Activated T-cell treated with anti-CD3 and anti-CD28 coated beads for 24 hours (primary cell): ENCODE measurements at places on chromosomes 7 and 10.
A peak's percentile ranks its signal among the peaks of the same experiment; 100 is the strongest.

- DNase-seq, result no peak
Measured at GRCh38 chr7:107327986-107328569, 141.8 kb upstream of the GPR22 start.

DNA sequence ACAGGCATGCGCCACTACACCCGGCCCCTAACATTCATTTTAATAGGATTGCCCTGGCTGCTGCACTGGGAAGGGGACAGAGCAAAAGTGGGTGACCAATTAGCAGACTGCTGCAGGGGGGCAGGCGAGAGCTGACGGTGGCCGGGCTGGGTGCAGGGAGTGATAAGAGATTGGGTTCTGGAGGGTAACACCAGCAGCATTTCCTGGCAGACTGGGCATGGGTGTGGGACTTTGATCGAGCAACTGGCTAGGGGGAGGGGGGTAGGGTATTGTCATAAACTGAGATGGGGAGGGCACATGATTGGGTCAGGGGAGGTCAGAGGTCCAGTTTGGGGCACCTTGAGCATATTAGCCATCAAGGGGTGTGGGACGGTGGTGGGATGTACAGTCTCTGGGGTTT lies 20.2 kb upstream of the AMZ1 start:
- no peak for DNase-seq

DNA sequence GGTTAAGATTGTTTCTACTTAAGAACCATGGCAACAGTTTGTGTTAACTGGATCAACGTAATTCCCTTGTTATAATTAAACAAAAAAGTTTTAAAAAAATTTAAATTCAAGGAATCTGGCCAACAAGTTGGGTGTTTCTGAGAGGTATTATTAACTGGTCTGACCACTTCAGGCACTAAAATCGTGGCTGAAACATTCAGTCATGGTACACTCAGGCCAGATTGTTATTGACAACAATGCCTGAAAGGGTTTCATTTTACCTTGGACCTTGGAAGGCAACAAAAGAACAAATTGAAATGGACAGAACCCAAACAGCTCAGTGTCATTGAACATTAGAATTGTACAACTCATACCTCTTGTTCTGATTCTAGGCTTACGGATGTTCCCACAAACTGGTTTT lies 103.3 kb upstream of the ARMC3 start:
- no peak for DNase-seq

- no peak for DNase-seq
Measured at GRCh38 chr7:101377189-101377736, 14.6 kb downstream of the COL26A1 start.

GRCh38 chr7:13910805-13911551 lies 78.5 kb downstream of the ETV1 start:
- DNase-seq, result no peak

DNA sequence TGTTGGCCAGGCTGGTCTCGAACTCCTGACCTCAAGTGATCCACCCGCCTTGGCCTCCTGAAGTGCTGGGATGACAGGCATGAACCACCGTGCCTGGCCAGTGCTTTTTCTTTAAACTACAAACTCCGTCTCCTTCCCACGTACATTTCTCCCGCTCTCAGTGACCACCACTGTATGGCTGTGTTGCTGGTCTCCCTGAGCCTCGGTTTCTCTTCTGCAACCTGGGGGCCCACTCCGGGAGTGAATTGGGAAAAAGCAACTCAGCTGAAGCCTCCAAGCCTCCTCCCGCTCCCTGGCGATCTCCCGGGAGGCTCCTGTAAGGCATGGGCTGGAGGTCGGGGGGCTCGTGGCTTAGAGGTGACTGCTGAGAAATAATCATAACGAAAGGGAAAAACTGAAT lies 136.3 kb downstream of the ELFN1 start:
- DNase-seq, result no peak

- no peak for DNase-seq
Measured at GRCh38 chr7:152553671-152554317, 118.0 kb upstream of the KMT2C start.

- no peak for DNase-seq
Measured at GRCh38 chr10:5545778-5546710, 21.3 kb downstream of the CALML3 start.

DNA sequence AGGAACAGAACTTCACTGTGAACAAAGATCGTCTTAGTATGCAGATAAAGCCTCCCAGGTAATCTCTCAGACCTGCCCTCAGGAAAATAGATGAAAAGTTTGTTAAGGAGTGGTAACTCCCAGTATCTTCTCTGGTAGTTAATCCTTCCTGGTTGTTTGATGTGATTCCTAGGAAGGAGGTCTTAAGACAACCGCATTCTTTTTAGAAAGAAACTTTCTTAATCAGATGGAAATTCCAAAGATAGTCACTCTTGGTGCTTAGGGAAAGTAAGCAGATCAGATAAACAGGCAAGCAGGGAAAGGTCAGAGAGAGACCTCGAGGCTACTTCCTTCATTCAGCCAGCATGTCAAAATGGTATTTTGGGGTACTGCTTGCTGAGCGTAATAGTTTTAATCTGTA lies 30.5 kb upstream of the ARMC3 start:
- no peak for DNase-seq

GRCh38 chr7:131568970-131569369 lies 12.5 kb upstream of the PODXL start:
- no peak for DNase-seq

GRCh38 chr7:23093546-23093945 lies 12.0 kb upstream of the KLHL7 start:
- DNase-seq, result no peak

DNA sequence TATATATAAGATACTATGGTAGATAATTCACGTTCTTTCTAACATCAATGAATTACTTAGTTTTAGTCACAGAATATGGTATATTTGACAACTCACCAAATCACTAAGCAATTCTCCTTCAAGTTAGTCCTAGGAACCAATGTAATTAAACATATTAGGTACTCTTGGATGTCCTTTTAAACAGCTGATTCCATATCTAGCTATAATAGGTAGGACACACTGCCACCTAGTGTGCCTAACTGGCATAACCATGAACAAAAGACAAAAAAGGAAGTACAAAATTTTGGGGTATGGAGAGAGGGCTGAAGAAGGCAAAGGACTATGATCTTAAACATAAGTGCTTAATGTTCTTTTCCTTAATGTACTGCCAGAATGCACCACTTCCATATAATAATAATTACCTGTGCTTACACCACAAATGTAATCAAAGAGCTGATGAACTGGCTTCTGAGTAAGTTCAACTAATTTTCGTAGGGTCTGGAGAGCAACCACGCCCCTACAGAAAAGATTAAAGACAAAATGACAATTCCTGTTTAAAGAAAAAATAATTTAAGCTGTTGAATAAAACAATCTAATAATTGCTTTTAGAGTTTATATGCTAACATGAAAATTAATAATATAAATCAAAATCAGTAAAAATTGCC lies 28.7 kb downstream of the PNPLA8 start:
- peak; percentile 36 for DNase-seq

DNA sequence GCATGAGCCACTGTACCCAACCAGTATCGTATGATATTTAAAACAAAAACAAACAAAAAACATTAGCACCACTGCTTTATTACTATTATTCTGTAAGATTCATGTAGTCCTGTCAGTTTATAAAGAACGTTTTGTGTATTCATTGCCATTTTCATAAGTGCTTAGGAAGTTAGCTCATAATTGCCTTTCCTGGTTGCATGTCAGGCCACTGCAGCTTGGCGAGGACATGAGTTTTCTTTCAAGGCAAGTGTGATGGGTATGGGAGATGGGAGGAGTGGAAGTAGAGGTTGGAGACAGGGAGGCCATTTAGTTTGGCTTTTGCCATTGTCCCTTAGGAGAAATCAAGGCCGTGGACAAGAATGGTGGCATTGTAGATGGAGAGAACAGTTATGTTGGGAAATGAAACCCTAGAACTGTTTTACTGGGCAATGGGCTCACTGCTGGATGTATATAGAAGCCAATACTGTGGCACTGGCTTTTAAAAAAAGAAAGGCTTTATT lies 48.9 kb downstream of the TYW1 start:
- DNase-seq, result no peak

GRCh38 chr7:74417419-74417971 lies 36.2 kb upstream of the GTF2IRD1 start:
- peak; percentile 28 for DNase-seq

GRCh38 chr10:27912231-27912630 lies 86.6 kb downstream of the ODAD2 start:
- no peak for DNase-seq

DNA sequence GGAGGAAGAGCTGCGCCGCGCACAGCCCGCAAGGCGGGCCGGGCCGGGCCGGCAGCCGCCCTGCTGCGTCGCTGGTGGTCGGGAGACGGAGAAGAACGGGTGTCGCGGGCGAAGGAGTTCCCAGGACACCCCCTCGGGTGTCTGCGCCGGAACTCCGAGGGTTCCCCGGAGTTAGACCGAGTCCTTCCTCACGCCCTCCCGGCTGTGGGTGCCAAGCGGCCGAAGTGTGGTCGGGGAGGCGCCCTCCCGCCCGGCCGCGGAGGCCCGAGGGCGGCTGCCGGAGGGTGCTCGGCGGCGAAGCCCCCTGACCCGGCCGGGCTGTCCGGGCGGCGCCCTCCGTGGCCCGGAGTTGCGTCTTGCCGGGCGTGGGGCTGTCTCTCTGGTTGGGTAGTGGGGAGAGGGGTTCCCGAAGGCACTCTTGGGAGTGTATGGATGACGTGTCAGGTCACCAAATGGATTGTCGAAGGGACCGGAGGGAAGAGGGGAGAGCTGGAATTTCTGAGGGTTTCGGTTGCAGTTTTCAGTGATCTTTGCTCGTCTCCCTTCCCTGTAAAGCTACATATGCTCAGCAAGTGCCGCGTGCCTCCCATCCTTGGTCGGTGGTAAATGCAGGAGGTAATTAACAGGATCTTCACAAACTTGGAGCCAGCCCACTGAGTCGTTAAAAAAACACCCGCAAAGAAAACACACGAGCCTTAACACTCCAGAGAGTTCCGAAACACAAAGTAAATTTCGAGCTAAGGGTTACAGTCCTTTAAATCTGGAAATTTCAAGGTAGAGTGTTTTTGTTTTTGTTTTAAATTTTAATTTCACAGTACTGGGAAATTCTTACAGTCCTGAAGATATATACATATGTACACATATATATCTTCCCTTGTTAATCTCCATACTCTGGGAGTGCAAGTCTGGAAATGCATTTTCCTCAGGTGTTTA lies 871 bp downstream of the ST7 start:
- no peak for DNase-seq

DNA sequence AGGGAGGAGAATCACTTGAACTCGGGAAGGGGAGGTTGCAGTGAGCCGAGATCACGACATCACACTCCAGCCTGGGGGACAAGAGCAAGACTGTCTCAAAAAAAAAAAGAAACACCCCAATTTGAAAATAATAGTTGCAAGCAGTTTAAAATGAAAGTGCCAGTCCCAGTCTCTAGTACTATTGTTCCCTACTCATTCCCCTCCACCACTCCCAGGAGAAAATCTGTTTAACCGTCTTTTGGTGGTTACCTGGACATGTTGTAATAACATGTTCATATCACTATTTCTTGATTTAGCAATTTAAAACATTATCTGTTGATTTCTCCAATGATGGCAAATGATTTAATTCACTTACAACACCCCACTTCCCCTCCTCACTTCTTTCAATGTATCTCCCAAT lies 44.7 kb downstream of the KIFBP start:
- DNase-seq, result no peak

DNA sequence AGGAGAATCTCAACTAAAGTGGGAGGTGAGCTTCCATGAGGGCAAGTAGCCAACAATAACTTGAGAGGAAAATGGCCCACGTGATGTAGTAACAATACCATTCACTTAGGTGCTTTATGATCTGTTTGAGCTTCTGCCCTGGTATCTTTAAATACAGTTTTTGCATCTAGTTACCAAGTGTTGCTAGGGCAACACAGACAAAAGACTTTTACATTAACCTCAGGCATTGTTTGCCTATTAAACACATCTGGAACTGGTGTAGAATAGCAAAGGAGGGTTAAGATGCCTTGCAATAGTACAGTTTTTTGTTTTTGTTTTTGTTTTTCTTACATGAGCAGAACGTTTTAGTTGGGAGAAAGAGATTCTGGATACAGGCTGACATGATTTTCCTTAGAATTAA lies 97.7 kb upstream of the MTPN start:
- no peak for DNase-seq

GRCh38 chr7:140200061-140200989 lies 23.5 kb upstream of the KDM7A start:
- DNase-seq, result no peak

- DNase-seq, result no peak
Measured at GRCh38 chr10:127374901-127375300, 174.2 kb upstream of the NPS start.
